ENCODE measurements at places on chromosomes 5 and 9.
A peak's percentile ranks its signal among the peaks of the same experiment; 100 is the strongest.

- DNase-seq = peak; percentile 35
Measured at GRCh38 chr9:96651626-96652025, 3.5 kb downstream of the PRXL2C start.

DNA sequence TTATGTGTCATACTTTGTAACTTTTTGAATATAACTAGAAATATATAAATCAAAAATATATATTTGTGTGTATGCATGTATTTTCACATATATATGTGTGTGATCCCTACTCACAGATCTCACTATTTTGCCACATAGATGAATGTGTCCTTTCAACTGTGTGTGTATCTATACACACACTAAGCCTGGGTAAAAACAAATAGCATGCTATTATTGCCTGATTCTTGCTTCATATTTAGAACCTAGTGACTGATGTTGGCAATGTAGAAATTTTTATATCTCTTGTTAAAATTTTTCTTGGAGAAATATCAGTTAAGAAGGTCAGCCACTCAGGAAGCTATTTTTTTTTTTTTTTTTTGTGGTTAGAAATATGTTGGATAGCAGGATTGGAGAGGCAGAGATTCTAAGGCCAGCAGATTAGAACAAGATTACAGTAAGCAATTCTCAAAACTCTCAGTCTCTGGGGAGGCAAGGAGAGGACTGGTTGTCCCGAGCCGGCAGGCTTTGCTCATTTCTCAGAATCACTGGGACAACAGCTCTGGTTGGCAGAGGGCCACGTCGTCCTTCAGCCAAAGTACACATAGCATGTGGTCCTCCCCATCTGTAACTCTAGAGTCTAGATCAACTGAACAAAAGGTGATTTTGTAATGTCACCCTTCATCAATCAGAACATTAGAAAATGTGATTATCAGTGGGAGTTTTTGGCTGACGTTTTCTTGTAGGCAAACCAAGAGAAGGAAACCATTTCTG lies 19.7 kb downstream of the C6 start:
- no peak for DNase-seq

GRCh38 chr5:156232251-156232869 lies 94.6 kb upstream of the SGCD start:
- DNase-seq = no peak

GRCh38 chr9:23743036-23743435 lies 83.0 kb downstream of the ELAVL2 start:
- DNase-seq = no peak

GRCh38 chr5:3858524-3858923 lies 262.9 kb downstream of the IRX1 start:
- no peak for DNase-seq

DNA sequence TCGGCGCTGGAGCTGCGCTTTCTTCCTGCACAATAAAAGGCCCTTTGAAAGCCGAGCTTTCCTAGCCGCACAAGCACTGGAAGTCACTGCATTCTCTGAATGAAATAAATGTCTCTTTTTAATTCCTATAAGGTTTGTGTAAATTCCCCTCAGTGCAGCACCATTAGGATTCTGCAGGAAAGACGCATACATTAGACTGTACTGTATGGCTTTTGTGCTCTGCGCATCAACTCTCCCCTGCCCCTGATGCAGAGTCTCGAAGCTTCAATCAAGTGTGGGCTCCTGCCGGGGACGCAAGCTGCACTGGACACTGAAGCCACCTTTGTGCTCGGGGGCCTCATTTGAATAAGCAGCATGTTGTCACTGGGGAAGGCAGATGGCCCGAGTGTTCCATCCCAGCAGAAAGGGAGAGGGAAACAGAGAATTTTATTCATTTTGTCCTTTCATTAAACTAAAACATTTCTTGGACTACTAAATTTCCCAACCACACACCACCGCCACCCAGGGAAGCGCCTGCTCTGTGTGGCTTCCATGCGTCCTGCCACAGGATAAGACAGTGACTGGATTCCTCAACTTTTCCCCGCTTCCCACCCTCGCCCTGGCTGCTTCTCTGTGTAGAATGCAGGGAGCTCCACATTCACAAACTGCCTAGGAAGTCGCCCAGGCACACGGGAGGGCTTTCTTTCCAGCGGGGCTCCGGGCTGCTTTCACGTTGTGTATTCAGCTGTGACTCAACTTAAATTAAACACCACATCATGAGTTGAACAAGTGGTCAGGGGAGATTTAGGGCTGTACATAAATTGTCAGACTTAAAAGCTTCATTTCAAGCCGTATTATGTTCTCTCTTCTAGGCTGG lies 635.4 kb downstream of the IRX1 start:
- no peak for DNase-seq

- DNase-seq = peak; percentile 33
Measured at GRCh38 chr5:132289097-132289496, 5.1 kb upstream of the SLC22A4 start.

DNA sequence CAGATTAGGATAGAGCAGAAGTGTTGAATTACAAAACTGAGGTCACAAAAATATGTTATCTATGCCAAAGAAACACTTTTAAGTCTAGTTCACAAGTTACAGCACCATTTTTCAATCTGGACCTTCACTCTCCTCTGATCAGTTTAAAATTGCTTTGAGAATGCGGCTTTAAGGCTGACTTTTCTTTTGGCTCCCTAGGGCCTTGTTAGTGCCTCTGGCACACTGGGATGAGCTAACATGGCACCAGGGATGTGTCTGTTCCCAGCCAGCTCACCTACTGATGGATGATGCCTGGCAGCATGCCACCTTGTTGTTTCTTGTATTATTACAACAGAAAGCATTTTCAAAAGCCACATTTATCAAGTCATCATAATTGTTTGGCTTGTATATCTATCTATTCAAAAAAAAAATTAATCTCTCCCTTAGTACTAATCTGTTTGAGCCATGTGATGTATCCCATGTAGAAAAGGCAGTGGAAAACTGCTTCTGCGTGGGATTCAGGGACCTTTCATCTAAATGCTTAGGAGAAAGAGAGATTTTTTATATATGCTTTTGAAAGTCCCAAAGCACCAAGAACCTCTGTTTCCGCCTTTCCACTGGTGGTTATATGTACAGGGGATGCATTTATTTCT lies 46.6 kb downstream of the ADAMTSL1 start:
- DNase-seq = peak; percentile 22

- no peak for DNase-seq
Measured at GRCh38 chr9:92599938-92600461, 64.2 kb upstream of the ECM2 start.

DNA sequence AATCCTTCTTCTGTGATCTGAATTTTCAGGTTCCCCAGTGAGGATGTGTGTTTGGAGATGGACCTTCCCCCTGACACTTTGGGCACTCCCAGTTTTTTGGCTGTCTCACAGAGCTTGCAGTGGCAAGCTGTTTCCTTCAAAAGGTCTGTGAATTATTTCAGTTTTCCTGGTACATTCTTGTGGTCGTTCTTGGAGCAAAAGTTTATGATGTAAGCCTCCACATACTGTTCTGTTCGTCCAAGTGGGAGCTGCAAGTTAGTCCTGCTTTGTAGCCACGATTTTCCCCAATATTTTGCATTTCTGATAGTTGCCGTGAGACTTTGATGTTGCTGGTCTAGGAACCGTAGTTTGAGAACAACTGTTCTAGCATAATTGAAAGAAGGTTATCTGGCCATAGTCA lies 88.3 kb downstream of the MTAP start:
- peak; percentile 58 for DNase-seq
